MCF 10A (cell line): ENCODE measurements at places on chromosomes 3 and 15. TPM values are rescaled to one million over a fixed set of nuclear protein-coding genes. Genes with fewer than 3 reads are reported as not detected.

Gene JAGN1
- total RNA-seq = 49.7 and 55.4 TPM in 2 replicates

Gene GPR27
- 4.4 and 6.3 TPM in 2 replicates for total RNA-seq

Gene CASR
- not detected in 2 replicates for total RNA-seq

Gene ARMC8
- total RNA-seq = 29.8 and 35.3 TPM in 2 replicates

Gene HEMK1
- 19.9 and 23.8 TPM in 2 replicates for total RNA-seq

Gene C2CD4A
- total RNA-seq = 0.16 TPM in 1 of 2 replicates, not detected in the other

Gene HRG
- total RNA-seq = 0.16 and 0.20 TPM in 2 replicates

Gene SPRED1
- 26.4 and 28.1 TPM in 2 replicates for total RNA-seq

Gene ACP3
- not detected in 2 replicates for total RNA-seq

- DNase-seq = no peak
These were observed 113.8 kb upstream of the STRIT1 start for GRCh38 chr3:155407331-155407730.

DNA sequence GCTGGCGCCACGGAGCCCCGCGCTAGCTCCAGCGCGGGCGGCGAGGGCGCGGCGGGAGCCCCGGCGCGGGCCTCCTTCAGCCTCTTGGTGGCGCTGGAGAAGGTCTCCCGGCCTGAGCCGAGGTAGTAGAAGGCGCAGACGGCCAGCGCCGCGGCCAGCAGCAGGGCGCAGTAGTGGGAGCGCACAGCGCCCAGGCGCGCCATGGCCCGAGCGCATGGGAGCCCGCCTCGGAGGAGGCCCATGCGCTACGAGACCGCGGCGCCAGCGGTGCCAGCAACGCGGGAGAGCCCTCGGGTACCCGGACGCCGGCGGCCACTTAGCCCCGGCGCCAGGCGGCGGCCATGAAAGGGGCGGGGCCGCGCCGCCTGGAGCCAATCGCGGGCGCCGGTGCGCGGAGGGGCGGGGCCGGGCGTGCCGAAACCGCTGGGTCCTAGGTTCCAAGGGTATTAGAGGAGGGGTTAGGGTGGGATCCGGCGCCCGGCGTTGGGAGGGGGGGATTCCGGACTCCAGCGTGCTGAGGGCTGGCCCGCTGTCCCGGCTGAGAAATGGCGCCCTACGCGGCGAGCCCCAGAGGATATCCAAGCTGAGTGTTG is at the start of gene XXYLT1:
XXYLT1 (minus strand) TSS at position 343 of the 593 bp plus-strand sequence; CDS start at position 242, 101 bp downstream.
- DNase-seq = peak; percentile 84

- peak; percentile 2 for DNase-seq
These were observed 132.7 kb upstream of the TRIM42 start for GRCh38 chr3:140545197-140545596.

DNA sequence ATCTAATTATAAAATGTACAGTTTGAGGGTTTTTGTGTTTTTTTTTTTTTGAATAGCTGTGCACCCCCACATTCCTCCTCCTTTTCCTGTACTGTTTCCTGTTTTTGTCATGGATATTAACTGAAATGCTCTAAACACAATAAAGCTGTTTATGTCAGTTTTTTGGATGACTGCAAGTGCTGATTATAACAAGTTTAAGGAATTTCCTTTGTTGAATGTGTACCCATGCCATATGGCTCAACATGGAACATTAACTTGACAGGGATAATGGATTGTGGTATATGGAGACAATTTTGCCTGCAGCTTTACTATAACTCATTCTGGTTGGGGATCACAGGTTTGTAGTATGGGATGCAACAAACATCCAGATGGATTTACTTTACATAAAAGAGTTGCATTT is 216.4 kb downstream of the TCF12 start:
- no peak for DNase-seq

GRCh38 chr3:42662813-42663535 is 9.5 kb downstream of the ZBTB47 start:
- DNase-seq = no peak

GRCh38 chr3:171804618-171805389 is 5.5 kb downstream of the PLD1 start:
- peak; percentile 60 for DNase-seq

DNA sequence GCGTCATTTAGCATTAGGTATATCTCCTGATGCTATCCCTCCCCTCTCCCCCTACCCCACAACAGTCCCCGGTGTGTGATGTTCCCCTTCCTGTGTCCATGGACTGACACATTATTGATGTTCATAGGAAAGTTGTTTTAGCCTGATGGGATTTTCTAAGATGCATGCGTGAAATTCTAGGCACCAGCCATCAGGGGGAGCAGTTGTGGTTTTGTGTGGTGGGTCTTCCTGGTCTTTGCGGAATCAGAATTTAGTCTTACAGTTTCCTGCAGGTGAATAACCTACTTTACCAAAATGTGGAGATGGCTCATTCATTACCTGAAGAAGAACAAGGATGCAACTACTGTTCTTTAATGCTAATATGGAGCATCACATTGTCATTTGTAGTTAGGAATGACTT is 455.0 kb upstream of the THBS1 start:
- peak; percentile 78 for DNase-seq
